ENCODE measurements at places on chromosomes 12 and 14. TPM values are rescaled to one million over a fixed set of nuclear protein-coding genes. Genes with fewer than 3 reads are reported as not detected.

GRCh38 chr12:67088401-67089118, 180.6 kb upstream of the CAND1 start:
- DNase-seq, result no peak

The ANG gene
- 5.1 TPM for total RNA-seq

- DNase-seq, result peak; percentile 44
Measured at GRCh38 chr12:143964-144649, 69.8 kb downstream of the SLC6A12 start.

The KRT71 gene
- total RNA-seq, result not detected

DNA sequence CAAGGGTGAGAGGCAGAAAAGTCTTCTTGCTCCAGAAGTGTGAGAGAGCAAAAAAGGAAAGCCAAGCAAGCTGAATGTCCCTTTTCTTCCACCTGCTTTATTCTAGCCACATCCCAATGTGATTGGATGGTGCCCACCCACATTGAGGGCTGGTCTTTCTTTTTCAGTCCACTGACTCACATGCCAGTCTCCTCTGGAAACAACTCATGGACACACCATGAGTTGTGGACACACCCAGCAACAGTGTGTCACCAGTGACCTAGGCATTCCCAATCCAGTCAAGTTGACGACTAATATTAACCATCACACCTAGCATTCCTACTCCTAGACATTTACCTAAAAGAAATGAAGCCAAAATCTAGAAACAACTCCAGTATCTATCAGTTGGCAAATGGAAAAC, 7.2 kb upstream of the DICER1 start:
- DNase-seq, result no peak

DNA sequence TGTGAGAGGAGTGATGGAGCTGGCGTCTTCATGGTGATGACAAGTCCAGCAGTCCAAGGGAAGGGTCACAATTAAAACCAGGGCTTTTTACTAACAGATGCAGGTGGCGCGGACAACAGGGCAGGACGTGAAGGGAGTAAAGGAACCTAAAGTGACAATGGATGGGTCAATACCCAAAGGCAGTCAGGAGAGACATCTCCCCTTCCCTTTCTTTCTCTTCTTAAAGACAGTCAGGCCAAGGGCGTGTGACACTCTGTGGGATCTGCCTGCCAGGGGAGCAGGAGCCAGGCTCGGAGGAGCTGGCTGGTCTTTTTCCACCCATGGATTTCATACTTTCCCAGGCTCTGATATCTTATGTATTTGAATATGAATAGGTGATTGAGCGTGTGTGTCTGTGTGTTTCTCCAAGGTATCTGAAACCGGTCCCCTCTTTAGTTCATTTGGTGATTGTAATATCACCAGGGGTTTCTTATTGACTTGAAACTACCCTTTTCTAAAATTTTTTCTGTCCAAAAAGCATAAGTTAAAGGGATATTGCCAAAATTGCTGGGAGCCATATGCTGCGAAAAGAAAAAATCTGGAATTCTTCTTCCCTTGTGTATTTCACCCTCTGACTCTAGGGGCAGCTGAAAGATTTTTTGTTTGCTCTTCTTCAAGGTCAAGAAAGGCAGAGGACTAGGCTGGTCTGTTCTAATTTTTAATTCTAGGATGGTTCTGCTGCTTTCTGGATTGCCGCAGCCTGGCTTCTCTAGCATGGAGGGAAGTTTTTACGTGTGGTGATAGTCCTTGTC, 61.8 kb downstream of the FBXL14 start:
- DNase-seq, result no peak

The MGP gene
- 2.0 TPM for total RNA-seq

DNA sequence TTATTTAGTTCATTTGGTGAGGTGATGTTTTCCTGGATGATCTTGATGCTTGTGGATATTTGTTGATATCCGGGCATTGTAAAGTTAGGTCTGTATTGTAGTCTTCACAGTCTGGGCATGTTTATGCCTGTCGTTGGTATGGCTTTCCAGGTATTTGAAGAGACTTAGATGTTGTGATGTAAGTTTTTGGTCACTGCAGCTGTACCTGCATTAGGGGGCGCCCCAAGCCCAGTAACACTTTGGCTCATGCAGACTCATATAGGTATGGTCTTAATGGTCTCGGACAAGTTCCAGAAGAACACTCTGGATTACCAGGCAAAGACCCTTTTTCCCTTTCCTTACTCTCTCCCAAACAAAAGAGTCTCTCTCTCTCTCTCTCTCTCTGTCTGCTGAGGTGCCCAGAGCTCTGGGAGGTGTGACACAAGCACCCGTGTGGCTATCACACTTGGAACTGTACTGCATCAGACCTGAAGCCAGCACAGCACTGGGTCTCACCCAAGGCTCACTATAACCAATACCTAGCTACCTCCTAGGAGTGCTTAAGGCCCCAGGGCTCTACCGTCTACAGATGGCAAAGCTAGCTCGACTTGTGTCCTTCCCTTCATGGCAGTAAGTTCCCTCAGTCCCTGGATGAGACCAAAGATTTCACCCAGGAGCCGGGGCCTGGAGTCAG, 425.8 kb upstream of the ATXN7L3B start:
- DNase-seq, result no peak

Measured in fibroblast of lung (primary cell).